ENCODE measurements at places on chromosomes 3 and 15.
A peak's percentile ranks its signal among the peaks of the same experiment; 100 is the strongest.

DNA sequence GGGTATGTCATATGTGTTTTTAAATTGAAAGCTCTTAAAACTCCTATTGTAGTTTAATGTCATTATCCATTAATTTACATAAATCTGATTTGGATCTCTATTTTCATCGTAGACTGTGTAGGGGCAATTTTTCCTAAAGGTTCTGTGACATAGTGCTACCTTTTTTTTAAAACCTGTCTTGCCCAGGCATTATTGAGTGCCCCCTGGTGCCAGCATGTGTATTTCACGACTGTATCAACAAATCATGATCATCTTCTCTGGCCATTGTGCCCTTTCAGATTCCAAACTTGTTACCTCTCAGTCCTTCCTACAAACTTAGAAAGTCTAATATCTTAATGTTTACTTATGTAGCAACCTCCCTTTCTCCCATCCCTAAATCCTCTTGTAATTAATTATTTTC, 97.2 kb upstream of the FLNB start:
- DNase-seq, result no peak

DNA sequence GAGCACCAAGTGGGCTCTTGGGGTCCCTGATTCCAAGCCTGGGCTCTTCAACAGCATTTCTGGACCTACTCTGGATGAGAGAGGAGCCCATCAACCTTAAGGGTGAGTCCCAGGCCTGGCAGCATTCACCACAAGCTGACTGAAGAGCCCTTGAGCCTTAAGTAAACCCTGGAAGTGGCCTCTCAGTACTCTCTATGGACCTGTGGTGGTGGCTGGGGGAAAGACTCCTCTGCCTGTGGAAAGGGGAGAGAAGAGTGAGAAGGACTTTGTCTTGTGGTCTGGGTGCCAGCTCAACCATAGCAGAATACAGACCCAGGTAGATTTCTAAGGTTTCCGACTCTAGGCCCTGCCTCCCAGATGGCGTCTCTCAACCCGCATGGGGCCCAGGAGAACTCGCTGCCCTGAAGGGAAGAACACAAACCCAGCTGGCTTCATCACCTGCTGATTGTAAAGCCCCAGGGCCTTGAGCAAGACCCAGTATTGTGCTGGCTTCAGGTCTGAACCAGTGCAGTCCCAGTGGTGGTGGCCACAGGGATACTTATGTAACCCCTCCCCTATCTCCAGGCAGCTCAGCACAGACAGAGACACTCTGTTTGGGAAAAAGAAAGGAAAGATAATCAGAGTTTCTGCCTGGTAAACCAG, 71.4 kb downstream of the TFDP2 start:
- peak; percentile 4 for DNase-seq

DNA sequence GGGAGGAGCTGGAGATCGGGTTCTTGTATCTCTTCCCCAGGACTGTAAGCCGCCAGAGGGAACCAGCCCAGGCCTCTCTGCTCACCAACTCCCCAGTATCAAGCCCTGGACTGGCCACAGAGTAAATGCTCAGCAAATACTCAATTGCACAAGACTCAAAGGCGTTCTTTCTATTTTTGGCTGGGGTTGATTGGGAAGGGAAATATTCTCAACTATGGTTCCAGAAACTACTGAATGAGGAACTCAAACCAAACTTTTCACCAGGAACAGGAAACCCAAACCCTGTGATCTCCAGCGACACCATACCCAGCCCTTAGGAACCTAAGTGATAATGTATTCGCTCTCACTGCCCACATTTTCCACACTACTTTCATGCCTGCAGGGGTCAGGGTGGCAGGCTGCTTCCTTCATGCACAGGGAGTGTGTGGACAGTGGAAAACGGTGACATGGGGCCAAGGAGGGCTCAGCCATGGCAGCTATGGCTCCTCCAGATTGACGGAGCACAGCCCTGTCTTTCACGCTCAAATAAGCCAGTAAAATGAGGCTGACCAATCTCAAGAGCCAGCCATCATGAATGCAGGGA, 124.7 kb upstream of the RAD18 start:
- DNase-seq, result no peak

DNA sequence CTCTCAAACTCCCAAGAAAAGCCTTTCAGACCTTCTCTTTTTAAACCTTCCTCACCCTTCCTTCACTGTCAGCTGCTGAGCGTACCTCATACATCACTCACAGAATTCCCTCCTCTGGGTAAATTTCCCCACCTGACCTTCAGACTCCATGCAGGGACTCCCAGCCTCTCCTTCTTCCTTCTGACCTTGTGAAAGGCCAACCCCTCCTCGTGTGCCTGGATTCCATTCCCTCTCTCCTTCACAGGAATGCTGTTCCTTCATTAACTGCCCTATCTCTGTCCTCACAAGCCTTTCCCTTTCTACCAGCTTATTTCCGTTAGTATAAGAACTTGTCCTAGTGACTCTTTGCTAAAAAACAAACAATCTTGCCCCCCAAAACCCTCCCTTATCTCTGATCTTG, 69.7 kb upstream of the MME start:
- no peak for DNase-seq

- DNase-seq, result no peak
These were observed 75.0 kb downstream of the FEM1B start for GRCh38 chr15:68352401-68353062.

DNA sequence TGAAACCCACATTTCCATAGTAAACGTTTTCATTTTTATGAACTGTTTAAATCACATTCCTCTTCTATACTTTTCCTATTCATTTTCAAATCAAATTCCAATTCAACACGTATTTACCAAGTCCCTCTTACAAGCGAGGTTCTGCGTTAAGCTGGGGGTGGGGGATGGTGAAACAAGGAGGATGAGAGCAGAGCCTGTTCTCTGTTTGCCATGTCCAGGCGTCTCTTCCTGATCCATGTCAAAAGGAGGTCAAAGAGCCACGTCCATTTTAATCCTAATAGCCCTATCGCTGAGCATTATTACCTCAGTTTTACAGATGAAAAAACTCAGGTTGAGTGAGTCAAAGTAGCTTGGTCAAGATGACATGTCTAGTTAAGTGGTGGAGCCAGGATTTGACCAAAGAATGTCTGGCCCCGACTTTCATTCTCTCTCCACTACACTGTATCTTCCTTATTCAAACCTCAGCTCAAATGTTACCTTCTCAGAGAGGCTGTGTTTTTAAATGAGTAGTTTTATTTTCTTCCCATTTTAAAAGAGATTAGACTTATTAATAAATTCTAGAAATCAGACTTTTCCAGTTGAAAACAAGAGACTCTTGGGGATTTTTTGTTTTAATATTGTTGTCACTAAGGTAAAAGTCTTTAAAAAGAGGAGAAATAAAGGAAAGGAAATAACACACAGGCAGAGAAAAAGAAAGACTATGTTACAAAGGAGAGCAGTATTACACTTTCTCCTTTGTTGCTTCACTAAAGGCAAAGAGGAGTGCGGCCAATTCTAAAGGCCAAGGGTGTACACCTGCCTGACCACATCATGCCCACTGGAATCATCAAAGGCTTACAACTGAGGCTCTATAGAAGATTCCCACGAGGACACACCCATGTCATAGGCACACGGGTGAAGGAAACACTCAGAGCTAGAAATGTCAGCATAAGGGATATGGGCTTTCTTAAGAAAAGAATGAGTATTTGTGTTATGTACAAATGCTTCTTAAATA, 42.4 kb downstream of the MYO5A start:
- DNase-seq, result no peak

DNA sequence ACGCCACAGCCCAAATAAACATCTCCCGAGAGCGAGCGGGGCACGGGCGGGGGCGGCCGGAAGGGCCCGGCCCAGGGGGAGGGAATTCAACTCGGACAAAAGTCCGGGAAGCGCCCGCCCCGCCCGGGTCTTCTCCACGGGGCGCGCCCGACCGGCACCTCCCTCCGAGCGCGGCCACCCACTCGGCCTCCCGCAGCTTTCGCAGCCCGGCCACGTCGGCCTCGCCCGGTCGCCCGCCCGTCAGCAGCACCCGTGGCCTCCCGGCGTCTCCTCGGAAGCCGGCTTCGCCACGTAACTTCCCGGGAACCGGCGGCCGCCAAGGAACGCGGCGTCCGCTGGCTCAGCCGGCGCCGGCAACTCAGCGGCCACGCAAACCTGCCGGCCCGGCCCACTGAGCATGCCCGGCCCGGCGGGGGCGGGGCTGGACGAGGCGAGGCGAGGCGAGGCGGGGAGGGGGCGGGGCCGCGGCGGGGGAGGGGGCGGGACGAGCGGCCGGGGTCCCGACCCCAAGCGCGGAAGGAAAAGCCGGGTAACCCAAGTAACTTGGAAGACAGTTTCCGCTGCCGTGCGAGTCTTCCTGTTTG, at the start of gene TJP1:
TSS of gene TJP1 (minus strand) at position 369 of the 584 bp plus-strand sequence. CDS start 440 bp downstream, outside the sequence.
- DNase-seq, result peak; percentile 22

DNA sequence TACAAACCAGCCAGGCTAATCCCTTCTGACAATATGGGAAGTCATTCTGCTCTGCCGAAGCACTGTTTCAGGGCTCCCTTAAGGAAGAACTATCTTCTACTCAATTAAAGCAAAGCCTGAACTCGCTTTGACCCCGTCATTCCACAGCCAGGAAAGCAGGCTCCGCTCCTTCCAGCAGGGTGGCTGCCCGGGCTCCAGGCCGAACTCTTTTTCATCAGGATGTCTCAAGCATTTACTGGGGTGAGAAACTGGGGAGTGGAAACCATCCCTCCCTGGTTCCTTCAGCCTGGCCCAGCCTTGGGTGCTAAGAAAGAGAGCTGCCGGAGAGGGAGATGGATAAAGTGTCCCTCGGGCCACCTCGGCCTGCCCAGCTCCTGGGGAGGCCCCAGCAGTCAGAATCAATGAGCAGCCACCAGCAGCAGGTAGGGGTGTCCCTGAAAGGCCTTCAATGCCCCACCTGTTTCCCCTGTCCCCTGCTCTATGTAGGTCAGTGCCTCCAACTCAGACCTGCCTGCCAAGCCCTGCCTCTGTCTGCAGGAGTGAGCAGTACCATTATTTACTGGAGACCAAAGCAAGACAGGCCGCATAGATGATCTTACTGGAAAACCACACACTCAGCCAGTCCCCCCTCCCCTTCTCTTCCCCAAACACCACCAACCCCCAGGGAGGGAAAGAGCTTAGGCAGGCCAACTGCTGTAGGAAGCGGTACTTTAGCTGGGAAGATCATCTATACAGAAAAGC, 225.6 kb upstream of the TLE3 start:
- DNase-seq, result no peak

DNA sequence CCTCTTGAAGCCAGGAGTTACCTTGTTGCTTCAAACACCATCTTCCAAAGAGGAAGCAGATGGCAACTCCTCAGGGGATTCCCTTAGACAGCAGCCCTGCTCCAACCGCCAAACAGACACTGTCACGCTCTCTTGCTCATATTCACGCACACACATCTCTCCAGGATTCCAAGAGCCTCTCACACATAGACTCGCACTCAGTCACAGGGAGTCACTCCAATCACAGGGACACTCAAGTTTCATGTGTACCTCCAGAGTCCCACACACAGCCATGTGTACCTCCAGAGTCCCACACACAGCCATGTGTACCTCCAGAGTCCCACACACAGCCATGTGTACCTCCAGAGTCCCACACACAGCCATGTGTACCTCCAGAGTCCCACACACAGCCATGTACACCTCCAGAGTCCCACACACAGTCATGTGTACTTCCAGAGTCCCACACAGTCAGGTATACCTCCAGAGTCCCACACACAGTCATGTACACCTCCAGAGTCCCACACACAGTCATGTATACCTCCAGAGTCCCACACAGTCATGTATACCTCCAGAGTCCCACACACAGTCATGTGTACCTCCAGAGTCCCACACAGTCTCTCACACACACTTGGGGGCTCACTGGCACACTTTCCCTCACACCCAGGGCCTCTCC, 6.1 kb downstream of the VWA5B2 start:
- no peak for DNase-seq

DNA sequence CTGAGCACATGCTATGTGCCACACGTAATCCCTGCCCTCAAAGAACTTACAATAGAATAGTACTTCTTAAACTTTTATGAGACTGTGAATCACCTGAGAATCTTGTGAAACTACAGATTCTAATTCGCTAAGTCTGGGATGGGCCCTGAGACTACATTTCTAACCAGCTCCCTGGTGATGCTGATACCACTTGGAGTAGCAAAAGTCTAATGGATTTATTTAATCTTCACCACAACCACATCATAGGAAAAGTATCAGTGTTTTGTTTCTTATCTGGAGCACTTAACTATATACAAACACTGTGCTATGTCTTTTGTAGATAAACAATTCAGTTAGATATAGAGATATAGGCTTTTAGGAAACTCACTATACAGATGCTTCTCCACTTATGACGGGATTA, 23.8 kb upstream of the TCF12 start:
- no peak for DNase-seq

GRCh38 chr15:59998305-59998949, 5.7 kb upstream of the FOXB1 start:
- no peak for DNase-seq

DNA sequence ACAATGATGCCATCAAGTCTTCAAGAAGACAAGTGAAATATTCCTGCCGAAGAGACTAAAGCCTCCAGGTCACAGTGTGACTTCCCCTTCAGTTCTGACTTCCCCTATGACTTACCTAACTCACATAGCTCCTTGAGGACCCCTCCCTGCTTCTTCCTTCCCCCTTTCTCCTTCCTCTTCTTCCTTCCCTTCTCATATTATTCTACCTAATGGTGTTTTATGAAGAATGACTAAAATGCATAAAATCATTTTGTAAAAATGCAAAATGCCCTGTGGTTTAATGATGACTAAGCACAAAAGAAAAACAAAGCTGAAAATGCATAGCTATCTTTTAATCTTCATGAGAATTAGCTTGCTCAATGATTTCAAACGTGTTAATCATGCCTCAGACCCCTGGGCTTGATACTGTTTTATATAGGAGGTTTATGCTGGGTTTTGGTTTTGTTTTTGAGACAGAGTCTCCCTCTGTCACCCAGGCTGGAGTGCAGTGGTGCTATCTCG, 26.1 kb upstream of the TM4SF4 start:
- DNase-seq, result no peak

- no peak for DNase-seq
These were observed 280.1 kb downstream of the ERC2 start for GRCh38 chr3:56188201-56188600.

DNA sequence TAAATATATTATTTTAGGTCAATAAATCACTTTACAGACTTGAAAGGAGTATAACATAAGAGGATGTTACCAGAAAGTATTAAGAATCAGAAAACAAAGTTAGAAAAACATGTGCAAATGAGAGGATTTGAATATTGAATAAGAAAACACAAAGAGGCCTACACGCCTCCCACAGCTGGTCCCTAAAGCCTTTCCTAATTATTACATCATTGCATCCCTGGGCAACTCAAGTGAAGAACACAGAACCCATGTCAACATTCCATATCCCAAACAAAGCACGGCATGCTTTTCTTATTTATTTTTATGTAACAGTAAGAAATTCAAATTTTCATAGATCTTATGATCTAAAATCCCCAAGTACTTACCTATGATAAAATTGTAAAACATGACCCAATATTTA, 61.2 kb downstream of the HERC1 start:
- DNase-seq, result no peak

Measured in SHP77 (cell line).